Amniotic epithelial cell (primary cell): ENCODE measurements at places on chromosomes 2 and 18.
A peak's percentile ranks its signal among the peaks of the same experiment; 100 is the strongest.

GRCh38 chr2:235413064-235413463, 80.8 kb upstream of the AGAP1 start:
- no peak for DNase-seq

DNA sequence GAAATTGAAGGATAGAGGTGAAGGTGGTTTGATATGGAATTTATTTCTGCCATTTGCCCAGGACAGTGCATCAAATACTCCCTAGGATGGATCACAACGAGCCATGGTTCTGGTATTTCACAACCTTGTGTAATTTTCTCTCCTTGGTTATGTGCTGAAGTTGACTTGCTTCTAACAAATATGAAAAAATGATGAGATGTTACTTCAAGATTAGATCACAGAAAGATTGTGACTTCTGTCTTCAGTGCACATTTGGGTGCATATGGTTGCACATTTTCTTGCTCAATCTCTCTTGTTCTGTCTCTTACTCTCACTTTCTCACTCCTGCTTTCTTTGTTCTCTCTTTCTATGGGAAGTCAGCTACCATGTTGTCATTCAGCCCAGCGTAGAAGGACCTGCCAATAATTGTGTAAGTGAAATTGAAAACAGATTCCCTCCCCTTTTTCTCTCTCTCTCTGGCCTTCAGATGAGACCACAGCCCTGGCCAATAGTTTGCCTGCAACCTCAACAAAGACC, 104.6 kb upstream of the RMDN2 start:
- DNase-seq, result no peak

DNA sequence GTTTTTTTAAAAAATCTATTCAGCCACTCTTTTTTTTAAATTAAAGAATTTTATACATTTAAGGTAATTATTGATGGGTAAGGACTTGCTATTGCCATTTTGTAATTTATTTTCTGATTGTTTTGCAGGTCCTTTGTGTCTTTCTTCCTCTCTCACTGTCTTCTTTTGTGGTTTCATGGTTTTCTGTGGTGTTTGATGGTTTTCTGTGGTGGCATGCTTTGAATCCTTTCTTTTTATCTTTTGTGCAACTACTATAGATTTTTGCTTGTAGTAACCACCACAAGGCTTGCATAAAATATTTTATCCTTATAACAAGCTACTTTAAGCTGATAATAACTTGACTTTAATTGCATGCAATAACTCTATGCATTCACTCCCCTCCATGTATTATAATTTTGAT, 31.5 kb upstream of the SLC4A10 start:
- no peak for DNase-seq

GRCh38 chr2:208370881-208371633, 35.5 kb upstream of the PTH2R start:
- DNase-seq, result no peak

- DNase-seq, result peak; percentile 22
These were observed 39.5 kb downstream of the METTL8 start for GRCh38 chr2:171394164-171394740.

DNA sequence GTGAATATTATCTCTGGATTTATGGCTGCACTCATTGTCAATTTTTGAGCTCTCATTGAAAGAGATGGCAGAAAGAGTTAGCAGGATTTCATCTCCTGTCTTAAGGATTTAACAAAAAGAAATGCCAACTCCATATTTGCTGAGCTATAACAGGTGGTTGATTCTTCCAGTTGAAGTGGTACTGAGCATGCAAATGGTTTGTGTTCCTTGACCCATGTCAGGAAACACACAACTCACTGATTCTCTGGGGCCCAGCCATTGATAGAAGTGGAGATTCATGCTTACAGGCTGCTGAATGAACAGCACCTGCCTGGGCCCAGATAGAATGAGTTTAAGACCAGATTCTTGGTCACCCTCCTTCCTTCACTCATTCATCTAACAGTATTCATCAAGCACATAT, 128.8 kb downstream of the CERS6 start:
- DNase-seq, result no peak

GRCh38 chr2:46010925-46011490, 286.2 kb upstream of the EPAS1 start:
- peak; percentile 54 for DNase-seq

- no peak for DNase-seq
These were observed at the start of gene DSC1 for GRCh38 chr18:31162825-31163435. Gene DSC1 (minus strand): TSS chr18:31162856. CDS start chr18:31162594, 262 bp downstream.

- DNase-seq, result no peak
These were observed 106.1 kb downstream of the ZNF516 start for GRCh38 chr18:76388891-76389423.

DNA sequence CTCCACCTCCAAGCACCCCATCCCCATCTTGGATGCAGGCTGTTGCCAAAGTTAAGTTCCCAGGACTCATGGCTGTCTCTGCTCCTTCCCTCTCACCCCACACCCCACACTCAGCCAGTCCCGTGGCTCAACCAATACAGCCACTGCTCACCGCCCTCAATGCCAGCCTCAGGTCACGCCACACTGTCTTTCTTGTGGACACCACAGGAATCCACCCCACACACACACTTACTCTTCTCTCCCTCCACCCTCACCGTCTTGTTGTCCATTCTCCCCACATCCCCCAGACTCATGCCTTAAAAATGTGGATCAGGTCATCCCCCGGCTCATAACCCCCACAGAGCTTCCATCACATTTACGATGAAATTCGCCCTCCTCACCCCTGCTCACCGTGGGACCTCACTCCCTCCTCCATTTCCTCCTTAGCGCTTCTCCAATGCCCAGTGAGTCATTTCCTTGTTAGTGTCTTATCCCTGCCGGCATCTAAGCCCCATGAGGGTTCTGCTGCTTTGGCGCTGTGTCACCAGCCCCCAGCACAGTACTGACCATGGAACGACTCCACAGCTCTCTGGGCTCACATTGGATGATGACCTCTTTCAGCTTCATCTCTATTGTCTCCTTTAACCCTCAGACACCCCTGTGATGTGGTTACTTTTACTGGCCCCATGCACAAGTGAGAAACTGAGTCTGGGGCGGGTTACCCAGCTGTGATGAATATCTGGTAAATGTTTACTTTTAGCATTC, 13.8 kb downstream of the MLPH start:
- peak; percentile 98 for DNase-seq

DNA sequence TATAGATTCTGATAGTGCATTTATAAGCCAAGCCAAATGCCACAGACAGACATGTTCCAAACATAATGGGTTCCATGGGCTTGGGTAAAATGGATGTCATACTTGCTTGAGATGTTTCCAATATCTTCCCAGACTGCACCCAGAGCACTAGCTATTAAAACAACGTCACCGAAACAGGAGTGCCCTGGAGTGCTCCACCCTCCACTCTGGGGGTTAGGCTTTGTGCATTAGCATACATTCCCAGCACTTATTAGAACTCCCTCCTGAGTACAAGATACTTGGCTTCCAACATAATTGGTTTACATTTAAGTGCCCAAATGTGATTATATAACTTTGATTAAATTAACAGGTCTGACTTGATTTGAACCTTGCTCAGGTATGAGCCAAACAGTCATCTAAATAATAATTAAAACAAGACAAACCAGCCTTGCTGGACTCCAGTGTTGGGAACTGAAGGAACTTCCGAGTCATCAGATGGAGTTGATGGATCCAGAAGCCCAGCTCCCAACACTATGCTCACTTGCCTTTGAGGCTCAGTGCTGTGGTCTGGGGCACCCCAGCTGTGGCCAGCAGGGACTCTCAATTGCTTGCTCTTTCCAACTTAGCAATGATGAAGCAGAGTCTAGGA, 60.5 kb upstream of the LGALSL start:
- no peak for DNase-seq

DNA sequence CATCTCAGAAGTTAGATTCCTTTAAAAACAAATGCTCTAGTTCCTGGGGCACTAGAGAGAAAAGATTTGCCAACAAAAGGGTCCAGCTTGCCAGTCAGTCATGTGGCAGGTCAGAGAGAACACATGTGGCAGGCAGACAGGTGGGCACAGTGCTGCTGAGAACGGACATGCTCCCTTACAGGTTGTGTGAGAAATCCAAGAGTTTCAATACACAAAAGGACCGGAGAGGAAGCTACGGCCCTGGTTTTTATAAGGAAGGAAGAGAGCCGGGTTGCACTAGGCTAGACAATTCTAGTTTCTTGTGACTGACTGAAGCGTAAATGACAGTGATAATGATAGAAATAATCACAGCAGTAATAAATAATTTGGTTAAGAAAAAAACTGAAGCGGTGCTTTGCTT, 18.3 kb downstream of the CDC42EP3 start:
- DNase-seq, result no peak

DNA sequence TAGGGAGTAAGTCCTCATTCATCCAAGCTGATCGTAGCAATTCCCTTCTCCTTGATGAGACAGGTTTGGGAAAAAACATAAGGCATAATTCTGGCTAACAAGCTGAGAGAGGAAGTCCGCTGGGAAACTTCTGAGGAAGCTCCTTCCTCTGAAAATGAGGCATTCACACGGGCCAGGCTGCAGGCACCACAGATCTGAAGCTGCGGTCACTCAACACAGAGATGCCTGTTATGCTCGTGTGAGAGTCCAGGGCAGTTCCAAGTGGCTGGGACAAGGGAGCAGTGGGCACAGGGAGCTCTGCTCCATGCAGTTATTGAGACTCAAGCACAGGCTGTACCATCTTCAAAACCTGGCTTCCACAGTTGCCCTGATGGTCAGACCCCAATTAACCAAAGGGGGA, 200.9 kb upstream of the ID2 start:
- no peak for DNase-seq

DNA sequence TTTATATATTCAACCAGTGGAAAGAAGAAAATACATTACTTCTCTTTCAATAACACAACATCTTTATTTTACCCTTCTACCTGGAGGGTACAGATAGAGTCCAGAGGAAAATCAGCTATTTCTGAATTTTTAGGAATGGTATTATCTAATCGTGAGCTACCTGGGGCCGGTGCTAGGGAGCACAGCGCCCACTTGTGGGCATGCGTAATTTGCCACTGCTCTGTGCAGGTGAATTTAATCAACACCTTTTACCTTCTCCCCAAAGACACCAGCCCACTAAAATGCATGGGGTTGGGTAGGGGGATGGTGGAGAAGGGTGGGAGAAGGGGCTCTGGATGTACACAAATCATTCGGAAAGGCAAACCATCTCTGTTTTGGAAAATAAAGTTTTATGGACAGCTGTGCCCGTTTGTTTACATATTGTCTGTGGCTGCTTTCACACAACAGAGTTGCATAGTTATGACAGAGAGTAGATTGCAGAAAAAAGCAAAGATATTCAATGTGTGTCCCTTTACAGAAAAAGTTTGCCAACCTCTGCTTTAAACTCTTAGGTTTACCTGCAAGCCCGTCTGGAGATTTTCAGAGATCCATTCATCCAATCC, 51.5 kb upstream of the DCC start:
- DNase-seq, result no peak

- DNase-seq, result peak; percentile 14
These were observed 84.9 kb downstream of the CMPK2 start for GRCh38 chr2:6780765-6781274.

DNA sequence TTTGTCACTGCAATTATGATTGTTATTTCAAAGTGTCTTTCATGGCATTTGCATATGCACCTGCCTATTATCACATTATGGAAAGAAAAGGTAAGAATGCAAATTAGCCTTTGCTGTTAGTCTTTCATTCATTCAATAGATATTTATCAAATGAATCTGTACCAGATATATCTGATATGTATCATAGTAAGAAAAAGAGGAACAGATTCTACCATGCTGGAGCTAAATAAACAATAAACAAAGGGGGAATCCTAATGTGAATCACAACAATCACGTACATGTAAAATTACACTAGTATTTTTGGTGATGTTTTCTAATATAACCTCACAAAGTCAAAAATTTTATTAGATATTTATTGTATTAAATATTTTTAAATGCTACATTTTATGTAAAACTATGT, 446.4 kb downstream of the THSD7B start:
- DNase-seq, result no peak

DNA sequence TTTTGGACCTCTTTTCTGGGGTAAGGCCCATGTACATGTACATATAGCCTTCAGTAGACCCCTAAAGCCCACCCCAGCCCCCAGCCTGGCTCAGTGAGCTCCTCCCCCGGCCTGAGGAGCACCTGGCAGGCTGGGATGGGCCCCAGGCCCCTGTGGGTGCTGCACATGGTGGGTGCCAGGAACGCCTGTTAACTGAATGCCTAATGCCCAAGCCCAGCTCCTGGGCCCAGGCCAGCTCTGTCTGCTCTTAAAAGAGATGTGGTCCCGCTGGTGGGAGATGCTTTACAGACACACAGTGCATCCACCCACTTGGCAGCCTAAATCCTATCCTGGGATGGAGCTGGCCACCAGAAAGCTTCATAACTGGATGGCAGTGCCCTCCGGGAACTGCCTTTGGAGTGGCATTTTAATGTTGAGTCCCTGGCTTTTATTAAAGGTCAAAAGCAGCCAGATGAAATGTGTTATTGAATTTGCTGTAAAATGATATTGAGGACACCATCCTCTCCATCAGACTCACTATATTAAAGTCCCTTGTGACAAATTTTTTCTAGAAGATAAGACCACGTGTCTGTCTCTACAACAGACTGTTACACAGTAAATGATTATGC, 7.7 kb upstream of the OXER1 start:
- DNase-seq, result no peak

DNA sequence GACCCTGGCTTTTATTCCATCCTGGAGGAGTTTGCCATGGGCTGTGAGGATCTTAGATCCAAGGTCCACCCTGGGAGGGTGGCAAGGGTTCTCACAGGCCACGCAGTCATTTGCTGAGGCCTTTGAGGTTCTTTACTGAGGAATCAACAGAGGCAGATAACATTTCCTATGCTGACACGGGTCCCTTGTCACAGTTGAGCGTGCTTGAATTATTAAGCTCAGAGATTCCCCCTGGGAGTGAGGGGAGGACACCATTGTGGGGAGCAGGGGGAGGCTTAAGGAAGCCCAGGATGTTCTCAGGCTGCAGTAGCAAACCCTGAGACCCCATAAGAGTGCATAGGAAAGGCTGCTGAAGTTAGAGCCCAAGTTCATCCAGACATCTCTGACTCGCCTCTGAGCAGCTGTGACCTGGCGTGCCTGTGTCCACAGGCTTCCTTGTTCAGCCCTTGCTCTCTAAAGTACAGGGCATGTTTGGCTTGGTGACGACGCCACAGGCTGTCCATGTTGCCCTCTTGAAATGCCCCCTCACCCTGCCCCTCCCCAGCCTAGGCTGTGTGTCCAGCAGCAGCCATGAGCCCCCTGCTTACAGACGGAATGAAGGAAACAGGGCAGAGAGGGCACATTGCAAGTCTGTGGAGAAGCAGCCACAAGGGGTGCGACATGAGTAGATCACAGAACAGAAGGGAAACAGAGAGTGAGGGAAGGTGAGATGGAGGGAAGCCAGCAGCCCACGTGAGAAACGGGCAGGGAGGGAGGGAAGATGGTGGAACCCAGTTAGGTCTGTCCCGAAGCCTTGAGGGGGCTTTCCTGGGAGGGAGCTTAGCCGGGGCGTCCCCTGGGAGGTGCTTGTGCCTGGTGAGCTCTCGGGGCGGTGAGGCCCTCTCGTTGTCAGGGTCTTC, 34.0 kb downstream of the NAPG start:
- DNase-seq, result no peak

DNA sequence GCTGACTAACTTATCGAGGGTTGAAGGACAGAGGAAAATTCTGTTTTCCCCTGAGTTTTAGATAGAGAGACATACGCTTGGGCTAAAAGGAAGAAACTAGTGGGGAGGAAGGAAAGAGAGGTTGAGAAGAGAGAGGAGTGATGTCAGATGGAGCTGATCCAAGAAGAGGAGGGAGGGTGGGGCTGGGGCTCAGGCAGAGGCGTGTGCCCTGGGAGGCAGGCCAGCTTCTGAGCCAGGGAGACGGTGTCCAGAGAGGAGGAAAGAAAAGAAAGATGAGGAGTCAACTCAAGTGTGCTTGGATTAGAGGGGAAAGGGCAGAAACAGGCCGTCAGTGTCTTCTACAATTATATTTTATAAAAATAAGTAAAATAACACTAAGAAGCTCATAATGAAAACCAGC, 56.2 kb downstream of the EMILIN2 start:
- DNase-seq, result peak; percentile 74
